Naive thymus-derived CD8-positive, alpha-beta T cell (primary cell): ENCODE measurements at places on chromosomes 6 and 20. TPM values are rescaled to one million over a fixed set of nuclear protein-coding genes. Genes with fewer than 3 reads are reported as not detected.
A peak's percentile ranks its signal among the peaks of the same experiment; 100 is the strongest.

The NEU1 gene
- total RNA-seq = 15.8 TPM

The TMEM74B gene
- not detected for total RNA-seq

The XKR7 gene
- not detected for total RNA-seq

GRCh38 chr6:130996635-130997034 is 66.4 kb downstream of the EPB41L2 start:
- no peaks in the 10 kb centered on the region for H3K36me3 ChIP-seq
- H3K4me1 ChIP-seq = no peaks in the 10 kb centered on the region
- no peak for DNase-seq
- no peaks in the 10 kb centered on the region for H3K27me3 ChIP-seq

GRCh38 chr6:156347246-156347645 is 429.9 kb upstream of the ARID1B start:
- no peak overlapping the region for H3K4me3 ChIP-seq
- no peaks in the 10 kb centered on the region for H3K36me3 ChIP-seq
- H3K4me1 ChIP-seq = peaks cover 14% of the 10 kb centered on the region

GRCh38 chr6:14278006-14278405 is 160.4 kb downstream of the CD83 start:
- H3K27ac ChIP-seq = peak overlapping the region; percentile 85
- H3K4me3 ChIP-seq = peak overlapping the region; percentile 63
- H3K27me3 ChIP-seq = no peaks in the 10 kb centered on the region
- no peaks in the 10 kb centered on the region for H3K36me3 ChIP-seq
- DNase-seq = no peak

DNA sequence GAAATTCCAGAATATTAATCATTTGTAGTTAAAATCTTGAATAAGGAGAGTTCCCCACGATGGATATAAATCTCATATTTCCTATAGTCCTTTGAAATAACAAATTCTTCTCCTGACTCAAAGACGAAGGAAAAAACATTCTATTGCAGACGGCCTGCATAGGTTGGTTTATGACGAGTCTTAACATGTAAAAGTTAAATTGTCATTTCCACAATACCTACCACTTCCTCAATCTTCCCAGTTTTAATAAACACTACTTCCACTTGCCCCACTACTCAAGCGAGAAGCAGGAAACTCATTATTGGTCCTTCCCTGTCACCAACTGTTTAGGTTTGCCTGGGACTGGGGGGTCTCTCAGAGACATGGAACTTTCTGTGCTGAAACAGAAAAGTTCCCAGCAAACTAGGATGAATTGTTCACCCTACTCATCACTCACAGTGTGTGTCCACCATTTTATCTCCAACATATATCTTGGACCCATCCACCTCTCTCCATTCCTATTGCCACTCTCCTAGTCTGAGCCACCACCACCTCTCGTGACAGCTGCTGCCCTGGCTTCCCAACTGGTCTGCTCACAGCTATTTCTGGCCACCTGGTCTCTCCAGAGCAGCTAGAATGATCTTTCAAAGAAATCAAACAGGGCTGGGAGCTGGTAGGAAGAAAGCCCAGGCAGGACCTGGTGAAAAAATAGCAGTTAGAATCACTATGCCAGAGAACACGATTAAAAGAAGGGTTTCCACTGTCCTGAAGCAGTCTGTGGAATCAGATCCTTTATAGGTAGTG is 15.1 kb upstream of the ZSCAN9 start:
- no peak overlapping the region for H3K27ac ChIP-seq
- H3K4me1 ChIP-seq = peaks cover 17% of the 10 kb centered on the region
- H3K4me3 ChIP-seq = no peak overlapping the region
- no peak for DNase-seq
- peaks cover 16% of the 10 kb centered on the region for H3K36me3 ChIP-seq

DNA sequence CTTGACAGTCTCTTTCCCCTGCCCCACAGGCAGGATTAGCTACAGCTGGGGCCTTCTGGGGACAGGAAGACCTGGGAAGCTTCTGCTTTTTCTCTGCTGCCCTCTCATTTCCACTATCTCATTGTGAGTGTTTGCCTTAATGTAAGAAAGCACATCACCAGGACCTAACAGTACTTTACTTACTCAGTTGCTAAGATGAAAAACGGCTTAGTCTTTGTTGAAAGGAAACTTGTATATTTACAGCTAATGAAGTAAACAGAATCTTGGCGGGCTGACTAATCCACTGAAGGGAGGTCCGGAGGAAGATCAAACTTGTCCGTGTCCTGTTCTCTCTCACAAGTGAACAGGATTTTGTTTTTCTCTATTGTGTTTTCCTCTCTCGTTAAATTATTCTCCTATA is 128.6 kb downstream of the SOD2 start:
- DNase-seq = no peak
- H3K4me3 ChIP-seq = no peak overlapping the region
- no peaks in the 10 kb centered on the region for H3K36me3 ChIP-seq
- no peak overlapping the region for H3K27ac ChIP-seq

GRCh38 chr6:38099221-38099620 is 279.7 kb downstream of the ZFAND3 start:
- no peaks in the 10 kb centered on the region for H3K27me3 ChIP-seq
- H3K27ac ChIP-seq = no peak overlapping the region
- no peak overlapping the region for H3K4me3 ChIP-seq
- peaks cover 9% of the 10 kb centered on the region for H3K4me1 ChIP-seq
- H3K36me3 ChIP-seq = peaks cover 13% of the 10 kb centered on the region
- DNase-seq = no peak

- no peaks in the 10 kb centered on the region for H3K4me1 ChIP-seq
- H3K27me3 ChIP-seq = no peaks in the 10 kb centered on the region
- H3K36me3 ChIP-seq = no peaks in the 10 kb centered on the region
- DNase-seq = no peak
- H3K27ac ChIP-seq = no peak overlapping the region
These were observed 198.2 kb upstream of the CDH4 start for GRCh38 chr20:61053889-61054288.

- peak overlapping the region; percentile 62 for H3K4me3 ChIP-seq
- no peak overlapping the region for H3K27ac ChIP-seq
- H3K36me3 ChIP-seq = no peaks in the 10 kb centered on the region
- no peak for DNase-seq
These were observed 53.5 kb upstream of the MLN start for GRCh38 chr6:33857093-33857931.

GRCh38 chr6:10621213-10621612 is 73.2 kb downstream of the C6orf52 start:
- DNase-seq = no peak
- H3K27ac ChIP-seq = no peak overlapping the region
- no peaks in the 10 kb centered on the region for H3K27me3 ChIP-seq
- H3K4me1 ChIP-seq = no peaks in the 10 kb centered on the region
